ENCODE measurements at places on chromosomes 2 and 18. TPM values are rescaled to one million over a fixed set of nuclear protein-coding genes. Genes with fewer than 3 reads are reported as not detected.

ANKRD44 gene
- 16.0 TPM for total RNA-seq

CRYGD gene
- total RNA-seq = not detected

STK17B gene
- total RNA-seq = 22.1 TPM

THAP4 gene
- total RNA-seq = 103 TPM

DPP10 gene
- total RNA-seq = not detected

RNPEPL1 gene
- 23.6 TPM for total RNA-seq

EML6 gene
- 1.8 TPM for total RNA-seq

DUSP11 gene
- 49.5 TPM for total RNA-seq

SPATA3 gene
- total RNA-seq = not detected

SLC20A1 gene
- 403 TPM for total RNA-seq

SERPINB11 gene
- total RNA-seq = not detected

BCL11A gene
- total RNA-seq = 9.8 TPM

ANO7 gene
- total RNA-seq = 0.53 TPM

KCNK3 gene
- not detected for total RNA-seq

CD8B2 gene
- not detected for total RNA-seq

LYG2 gene
- total RNA-seq = 0.61 TPM

MYO3B gene
- total RNA-seq = not detected

SLC25A52 gene
- total RNA-seq = not detected

NEB gene
- 0.23 TPM for total RNA-seq

ANKRD36C gene
- 13.3 TPM for total RNA-seq

STEAP3 gene
- 67.8 TPM for total RNA-seq

SCG2 gene
- 4.6 TPM for total RNA-seq

AP1S3 gene
- 13.3 TPM for total RNA-seq

REG1A gene
- total RNA-seq = not detected

UCN gene
- total RNA-seq = 9.3 TPM

ATP6V1B1 gene
- not detected for total RNA-seq

LIMS4 gene
- 0.63 TPM for total RNA-seq

DUSP19 gene
- 1.2 TPM for total RNA-seq

PRKAG3 gene
- not detected for total RNA-seq

DSG3 gene
- not detected for total RNA-seq

KIF3C gene
- 10.2 TPM for total RNA-seq

NGEF gene
- total RNA-seq = 2.7 TPM

C2orf81 gene
- total RNA-seq = 0.37 TPM

CPLX4 gene
- total RNA-seq = not detected

AMER3 gene
- total RNA-seq = not detected

SRD5A2 gene
- not detected for total RNA-seq

DHRS9 gene
- total RNA-seq = 0.21 TPM

VIT gene
- not detected for total RNA-seq

NTSR2 gene
- not detected for total RNA-seq

HOXD9 gene
- 0.53 TPM for total RNA-seq

PLGLB2 gene
- 0.26 TPM for total RNA-seq

TSGA10 gene
- 6.7 TPM for total RNA-seq

DNAJC27 gene
- 1.8 TPM for total RNA-seq
